ENCODE measurements at places on chromosomes 13 and 19.
A peak's percentile ranks its signal among the peaks of the same experiment; 100 is the strongest.

DNA sequence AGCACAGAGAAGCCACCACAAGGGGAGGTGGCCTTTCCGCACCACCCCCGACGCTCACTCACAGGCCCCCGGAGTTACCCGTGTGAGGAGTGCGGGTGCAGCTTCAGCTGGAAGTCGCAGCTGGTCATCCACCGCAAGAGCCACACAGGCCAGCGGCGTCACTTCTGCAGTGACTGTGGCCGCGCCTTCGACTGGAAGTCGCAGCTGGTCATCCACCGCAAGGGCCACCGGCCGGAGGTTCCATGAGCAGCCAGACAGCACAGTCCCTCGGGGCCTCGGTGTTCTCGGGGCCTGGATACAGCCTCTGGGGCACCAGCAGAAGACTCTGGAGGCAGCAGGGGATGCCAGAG, 4.3 kb downstream of the ZNF446 start:
- DNase-seq: no peak

- no peak for DNase-seq
Observed at GRCh38 chr19:8141726-8142512, 7.5 kb downstream of the FBN3 start.

DNA sequence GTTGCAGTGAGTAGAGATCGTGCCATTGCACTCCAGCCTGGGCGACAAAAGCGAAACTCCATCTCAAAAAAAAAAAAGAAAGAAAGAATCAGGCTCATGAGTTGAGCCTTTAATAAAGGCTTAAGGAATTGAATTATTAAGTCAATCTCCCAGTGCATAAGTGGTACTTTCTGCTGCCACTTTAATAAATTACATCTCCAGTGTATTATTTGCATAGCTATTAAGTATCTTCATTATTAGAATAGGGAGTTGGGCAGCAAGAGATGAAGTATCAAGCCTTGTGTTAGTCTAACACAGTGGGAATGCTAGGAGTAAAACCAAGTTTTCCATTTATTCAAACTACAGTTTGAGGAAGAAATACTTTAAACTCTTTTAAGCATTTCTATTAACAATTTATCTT, 15.6 kb upstream of the FAM124A start:
- DNase-seq: no peak

DNA sequence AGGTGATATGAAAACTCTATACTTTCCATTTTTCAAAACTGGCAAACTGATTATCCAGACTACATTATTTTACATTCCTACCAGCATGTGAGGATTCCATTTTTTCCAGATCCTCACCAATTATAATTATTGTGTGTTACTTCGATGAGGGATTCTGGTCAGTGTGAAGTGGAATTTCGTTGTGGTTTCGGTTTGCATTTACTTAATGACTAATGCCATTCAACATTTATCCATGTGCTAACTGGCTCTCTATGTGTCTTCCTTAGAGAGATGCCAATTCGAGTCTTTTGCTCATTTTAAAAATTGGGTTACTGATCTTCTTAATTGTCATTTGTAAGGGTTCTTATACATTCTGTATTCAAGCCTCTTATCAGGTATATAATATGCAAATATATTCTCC, 1551.3 kb upstream of the MIR17HG start:
- no peak for DNase-seq

DNA sequence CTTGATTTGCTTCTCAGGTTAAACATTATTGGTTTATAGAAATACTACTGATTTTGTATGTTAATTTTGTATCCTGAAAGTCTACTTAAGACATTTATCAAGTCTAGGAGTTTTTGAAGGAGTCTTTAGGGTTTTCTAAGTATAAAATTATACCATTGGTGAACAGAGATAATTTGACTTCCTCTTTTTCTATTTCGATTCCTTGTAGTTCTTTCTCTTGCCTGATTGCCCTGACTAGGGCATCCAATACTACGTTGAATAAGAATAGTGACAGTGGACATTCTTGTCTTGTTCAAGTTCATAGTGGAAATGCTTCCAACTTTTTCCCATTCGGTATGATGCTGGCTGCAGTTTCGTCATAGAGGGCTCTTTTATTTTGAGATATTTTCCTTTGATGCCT, 807.5 kb upstream of the SLC10A2 start:
- DNase-seq: no peak

GRCh38 chr19:58170860-58171259, 12.0 kb upstream of the ZNF274 start:
- no peak for DNase-seq

DNA sequence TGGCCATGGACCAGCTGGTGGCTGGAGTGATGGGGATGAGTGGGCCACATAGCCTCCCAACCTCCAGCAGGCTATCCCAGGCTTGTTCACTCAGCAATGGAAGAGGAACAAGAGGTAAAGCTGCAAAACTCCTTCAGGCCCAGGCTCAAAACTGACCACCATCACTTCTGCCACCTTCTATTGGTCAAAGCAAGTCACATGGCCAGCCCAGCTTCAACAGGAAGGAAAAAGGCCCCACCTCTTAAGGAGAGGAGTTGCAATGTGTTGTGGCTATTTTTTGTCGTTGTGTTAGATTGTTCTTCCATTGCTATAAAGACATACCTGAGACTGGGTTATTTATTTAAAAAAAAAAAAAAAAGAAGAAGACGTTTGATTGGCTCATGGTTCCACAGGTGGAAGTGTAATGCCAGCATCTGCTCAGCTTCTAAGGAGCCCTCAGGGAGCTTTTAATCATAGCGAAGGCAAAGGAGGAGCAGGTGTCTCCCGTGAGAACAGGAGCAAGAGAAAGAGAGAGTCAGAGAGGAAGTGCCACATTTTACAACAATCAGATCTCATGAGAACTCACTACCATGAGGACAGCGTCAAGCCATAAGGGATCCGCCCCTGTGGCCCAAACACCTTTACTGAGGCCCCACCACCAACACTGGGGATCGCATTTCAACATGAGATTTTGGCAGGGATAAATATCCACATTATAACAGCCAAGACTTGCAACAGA, 5.4 kb downstream of the IGSF23 start:
- no peak for DNase-seq

- DNase-seq: no peak
Observed at GRCh38 chr13:28455580-28456194, 39.2 kb downstream of the FLT1 start.

DNA sequence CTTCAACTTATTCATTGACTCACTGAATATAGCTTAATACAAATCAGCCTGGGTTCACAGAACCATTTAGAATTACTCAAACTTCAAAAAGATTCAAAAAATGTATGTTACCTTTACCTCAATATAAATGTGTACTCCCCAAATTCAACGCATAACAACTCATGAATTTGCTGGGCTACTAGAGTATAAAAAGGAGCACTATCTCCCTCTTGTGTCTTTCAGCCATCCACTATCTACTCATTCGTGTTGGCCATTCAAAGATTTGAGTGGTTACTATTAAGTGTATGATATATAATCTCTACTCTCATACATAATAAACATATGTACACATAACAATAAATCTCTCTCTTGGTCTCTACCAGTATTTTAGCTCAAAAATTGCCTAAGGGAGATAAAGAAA, 20.3 kb downstream of the INTS6 start:
- no peak for DNase-seq

GRCh38 chr13:36774931-36775330, 44.1 kb upstream of the RFXAP start:
- DNase-seq: no peak

DNA sequence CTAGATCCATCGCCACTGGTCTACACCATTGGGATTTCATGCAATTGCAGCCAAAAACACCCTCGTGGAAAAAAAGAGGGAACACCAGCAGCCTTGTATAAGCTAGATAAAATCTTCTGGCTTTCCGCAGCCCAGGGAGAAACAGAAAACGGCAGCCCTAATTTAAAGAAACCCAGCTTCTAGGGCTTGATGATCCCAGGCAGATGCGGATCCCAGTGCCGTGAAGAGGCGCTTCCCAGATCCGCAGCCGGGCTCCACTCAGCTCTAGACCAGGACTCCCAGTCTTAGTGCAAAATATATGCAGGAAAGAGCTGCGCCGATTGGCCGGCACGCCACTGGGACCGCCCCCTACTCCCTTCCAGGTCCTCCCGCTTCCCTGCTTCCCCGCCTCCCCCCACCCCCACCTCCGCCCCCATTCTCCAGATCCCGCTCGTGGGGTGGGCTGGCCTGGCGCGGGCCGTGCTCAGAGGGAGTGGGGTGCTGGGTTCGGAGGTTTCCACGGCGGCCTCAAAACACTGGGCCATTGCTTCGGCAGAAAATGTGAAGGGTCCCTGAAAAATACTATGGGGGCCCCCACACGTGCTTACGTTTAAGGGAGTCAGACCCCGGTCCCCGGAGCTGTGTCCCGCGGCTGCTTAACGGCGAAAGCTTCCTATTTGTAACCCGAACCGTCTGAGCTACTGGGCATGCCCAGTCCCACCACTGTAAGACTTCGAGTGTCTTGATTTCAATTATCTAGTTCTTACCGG, 63.1 kb downstream of the SERP2 start:
- DNase-seq: peak; percentile 39

DNA sequence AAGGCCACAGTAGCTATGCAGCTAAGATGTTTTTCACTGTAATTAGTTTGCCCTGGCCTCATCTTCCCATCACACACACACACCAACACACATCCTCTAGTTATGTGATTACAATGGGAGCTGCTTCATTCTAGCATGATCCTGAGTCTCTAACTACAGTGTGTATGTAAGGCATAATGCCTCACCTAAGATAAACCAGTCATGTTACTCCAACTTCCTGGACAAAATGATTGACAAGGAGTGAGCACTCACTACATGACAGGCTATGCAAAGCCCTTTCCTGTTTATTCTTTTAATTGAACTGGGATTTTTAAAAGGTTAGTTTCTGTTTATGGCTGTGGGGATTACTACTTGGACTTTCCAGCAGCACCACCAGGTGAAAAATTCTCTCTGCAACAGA, 400.8 kb upstream of the ATXN8OS start:
- DNase-seq: no peak

DNA sequence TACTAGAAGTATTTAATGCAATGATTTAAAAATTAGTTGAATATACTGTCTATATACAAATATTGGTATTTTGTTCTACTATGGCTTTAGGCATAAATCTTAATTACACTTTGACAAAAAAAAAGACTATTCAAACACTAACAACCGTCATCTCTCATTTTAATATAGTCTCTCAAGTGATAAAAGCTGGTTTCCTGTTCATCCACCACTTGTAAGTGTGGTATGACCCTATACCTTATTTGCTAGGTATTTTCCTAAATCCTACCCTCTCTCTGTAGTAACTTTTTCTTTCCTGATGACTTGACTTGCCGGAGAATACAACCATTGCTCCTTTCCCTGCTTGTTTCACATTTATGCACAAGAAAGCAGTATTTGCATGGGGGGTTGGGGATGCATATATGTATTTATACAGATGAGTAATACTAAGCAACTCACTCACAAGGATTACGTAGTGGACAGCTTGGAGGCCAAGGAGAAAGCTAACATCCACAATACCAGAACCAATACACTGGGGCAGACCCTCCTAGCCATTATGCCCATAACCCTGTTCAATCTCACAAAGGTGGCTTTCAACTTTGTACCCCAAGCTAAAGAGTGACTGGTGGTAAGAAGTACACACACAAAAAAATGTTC, 12.7 kb upstream of the EFNB2 start:
- no peak for DNase-seq

GRCh38 chr13:64579331-64579730, 2650.8 kb downstream of the PCDH9 start:
- no peak for DNase-seq

- DNase-seq: no peak
Observed at GRCh38 chr13:109761695-109762094, 24.7 kb downstream of the IRS2 start.

DNA sequence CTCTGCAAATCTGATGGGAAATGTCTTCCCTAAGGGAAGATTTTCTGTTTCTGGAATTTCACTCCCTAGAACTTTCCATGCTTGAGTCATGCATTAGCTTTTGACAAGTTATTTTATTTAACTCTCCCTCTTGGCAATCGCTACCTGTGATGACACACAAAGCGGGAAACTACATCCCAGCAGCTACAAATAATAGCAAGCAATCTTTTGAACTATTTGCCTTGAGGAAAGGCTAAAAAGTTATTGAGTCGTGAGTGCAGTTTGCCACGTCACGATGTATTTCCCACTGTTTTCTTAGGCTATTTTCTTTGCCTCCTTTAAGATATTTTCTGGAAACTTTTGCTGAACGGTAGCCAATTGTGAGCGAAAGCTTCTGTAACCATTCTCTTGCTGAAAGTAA, 353.3 kb upstream of the HTR2A start:
- no peak for DNase-seq

GRCh38 chr19:48149430-48149829, 20.7 kb downstream of the LIG1 start:
- no peak for DNase-seq

- no peak for DNase-seq
Observed at GRCh38 chr13:97058391-97058790, 64.1 kb upstream of the OXGR1 start.

DNA sequence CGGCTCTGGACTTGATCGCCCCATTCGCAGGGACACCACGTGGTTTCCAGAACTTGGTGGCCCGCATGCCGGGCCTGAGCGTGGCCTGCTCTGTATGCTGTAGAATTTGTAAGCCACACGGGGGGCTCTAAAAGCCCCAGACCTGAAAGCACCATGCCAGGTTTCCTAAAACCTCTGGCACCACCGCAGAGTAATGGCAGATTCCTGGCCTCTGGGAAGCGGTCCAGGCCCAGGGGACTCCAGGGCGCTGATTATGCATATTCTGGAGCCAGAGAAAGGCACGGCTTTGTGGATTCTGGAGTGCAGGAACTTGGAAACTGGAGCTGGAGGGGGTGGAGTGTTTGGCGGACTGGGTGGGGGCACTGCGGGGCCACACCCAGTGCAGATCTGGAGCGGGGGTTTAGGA, 3.7 kb downstream of the FTL start:
- DNase-seq: no peak

DNA sequence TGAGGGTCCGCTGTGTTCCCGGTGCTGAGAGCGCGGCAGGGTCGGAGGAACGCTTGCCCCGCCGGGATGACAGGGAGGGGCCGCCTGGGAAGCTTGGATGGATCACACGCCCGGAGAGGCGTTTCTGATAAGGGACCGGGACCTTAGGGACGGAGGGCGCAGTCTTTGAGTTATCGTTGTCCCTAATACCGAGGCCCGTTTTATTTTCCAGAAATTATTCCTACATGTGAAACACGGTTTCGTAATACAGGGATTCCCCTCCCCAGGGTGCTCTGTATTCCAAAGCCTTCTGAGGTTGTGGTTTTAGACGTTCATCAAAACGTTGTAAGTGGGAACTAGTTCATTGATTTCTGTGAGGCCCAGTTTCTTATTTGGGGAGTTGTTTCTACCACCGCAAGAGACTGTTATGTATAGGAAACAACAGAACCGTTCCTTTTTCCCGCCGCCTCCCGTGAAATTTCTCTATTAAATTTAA, 752 bp downstream of the PDCD5 start:
- DNase-seq: no peak

- DNase-seq: no peak
Observed at GRCh38 chr13:27132538-27132937, 39.1 kb downstream of the USP12 start.

- DNase-seq: no peak
Observed at GRCh38 chr13:29572575-29572974, 22.9 kb downstream of the SLC7A1 start.

GRCh38 chr19:27780367-27781075, 1432.4 kb downstream of the UQCRFS1 start:
- DNase-seq: no peak

- DNase-seq: no peak
Observed at GRCh38 chr13:114096031-114096485, 36.4 kb downstream of the RASA3 start.

GRCh38 chr19:28631961-28632360, 581.0 kb downstream of the UQCRFS1 start:
- DNase-seq: no peak

All from activated B cell treated with CpG ODN at 0.5 μM for 24 hours (primary cell).